Activated CD4-positive, alpha-beta T cell treated with anti-CD3 and anti-CD28 coated beads for 36 hours (primary cell): ENCODE measurements at places on chromosomes 4 and X. TPM values are rescaled to one million over a fixed set of nuclear protein-coding genes. Genes with fewer than 3 reads are reported as not detected.

DNA sequence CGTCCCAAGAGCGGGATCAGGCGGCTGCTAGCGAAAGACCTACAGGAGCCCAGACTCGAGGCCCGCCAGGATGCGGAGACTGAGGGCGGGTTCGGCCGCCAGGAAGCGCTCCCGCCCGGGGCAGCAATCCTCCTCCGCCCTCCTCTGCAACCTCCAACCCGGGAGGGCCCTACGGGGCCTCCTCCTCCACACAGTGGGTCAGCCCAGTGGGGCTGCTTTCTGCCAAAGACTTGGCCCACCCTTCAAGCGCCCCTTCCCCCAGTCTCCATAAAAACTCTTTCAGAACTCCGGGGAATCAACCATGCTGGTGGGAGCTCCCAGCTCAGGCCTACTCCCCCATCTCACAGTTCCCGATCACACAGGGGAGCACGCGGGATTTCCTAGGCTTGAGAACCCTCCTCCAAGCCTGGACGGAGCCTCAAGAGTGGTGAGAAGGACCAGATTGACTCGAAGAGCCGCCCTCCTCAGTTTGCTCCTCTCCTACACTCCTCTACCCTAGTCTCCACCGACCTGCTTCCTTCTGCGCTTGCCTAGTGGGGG is 77.5 kb downstream of the RLIM start:
- DNase-seq = no peak

CLCN4 gene
- not detected for total RNA-seq

DNA sequence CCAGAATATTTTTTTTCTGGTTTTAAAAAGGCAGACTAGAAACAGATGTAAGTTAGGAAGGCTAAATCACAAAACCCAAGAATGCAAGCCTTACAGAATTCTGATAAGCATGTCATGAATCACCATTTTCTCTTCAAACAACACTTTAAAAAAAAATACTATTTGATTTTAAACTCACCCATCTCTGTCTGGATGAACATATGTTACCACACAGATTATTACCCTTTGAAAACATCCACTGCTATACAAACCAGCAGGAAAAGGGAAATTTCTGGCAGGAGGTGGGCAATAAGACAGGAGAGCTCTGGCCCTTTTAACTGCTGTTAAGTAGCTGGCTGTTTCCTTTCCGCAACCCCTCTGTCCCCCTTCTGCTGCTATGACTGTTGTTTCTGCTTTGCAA is 317.7 kb upstream of the NOCT start:
- no peak for DNase-seq

GRCh38 chr4:188328966-188329365 is 189.7 kb downstream of the TRIML1 start:
- DNase-seq = no peak

GRCh38 chr4:66372706-66373105 is 702.4 kb upstream of the EPHA5 start:
- no peak for DNase-seq

DNA sequence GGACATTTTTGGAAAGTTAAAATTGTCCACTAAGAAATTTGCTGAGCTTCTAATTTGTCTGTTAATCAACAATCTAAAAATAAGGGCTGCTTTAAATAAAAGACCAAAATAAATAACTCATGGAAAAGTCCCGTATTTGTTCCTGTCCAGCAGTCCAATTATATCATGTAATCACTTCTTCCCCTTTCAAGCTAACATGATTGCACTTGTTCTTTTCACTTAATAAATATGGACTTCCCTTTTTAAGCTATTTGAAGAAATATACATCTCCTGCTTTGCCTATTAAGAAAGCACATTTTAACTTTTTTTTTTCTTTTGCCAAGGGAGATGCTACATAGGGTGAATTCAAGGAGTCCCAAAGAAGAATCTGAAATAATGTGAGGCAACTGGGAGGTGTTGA is 55.6 kb upstream of the FRAS1 start:
- DNase-seq = no peak

MAGEA8 gene
- not detected for total RNA-seq

DNA sequence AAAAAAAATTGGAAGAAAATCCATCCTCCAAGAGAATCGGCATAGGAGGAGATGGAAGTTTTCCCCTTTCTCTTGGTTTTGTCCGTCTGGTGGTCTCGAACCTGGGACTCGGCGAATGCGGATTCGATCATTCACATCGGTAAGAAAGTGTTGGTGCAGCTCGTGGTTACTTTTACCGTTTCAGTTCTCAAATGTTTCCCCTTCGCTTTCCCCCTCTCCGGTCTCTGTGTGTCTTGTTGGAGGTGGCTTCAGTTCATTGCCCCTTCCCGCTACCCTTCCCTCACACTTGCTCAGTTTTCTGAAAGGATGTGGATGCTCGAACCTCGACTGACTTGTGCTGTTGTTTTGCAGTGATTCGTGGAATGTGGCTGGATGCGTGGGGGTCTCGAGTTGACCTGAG is 840 bp downstream of the GRID2 start:
- DNase-seq = no peak

CFAP99 gene
- total RNA-seq = 0.05 TPM

GRCh38 chr4:184461711-184462441 is 12.5 kb downstream of the IRF2 start:
- DNase-seq = no peak

DNA sequence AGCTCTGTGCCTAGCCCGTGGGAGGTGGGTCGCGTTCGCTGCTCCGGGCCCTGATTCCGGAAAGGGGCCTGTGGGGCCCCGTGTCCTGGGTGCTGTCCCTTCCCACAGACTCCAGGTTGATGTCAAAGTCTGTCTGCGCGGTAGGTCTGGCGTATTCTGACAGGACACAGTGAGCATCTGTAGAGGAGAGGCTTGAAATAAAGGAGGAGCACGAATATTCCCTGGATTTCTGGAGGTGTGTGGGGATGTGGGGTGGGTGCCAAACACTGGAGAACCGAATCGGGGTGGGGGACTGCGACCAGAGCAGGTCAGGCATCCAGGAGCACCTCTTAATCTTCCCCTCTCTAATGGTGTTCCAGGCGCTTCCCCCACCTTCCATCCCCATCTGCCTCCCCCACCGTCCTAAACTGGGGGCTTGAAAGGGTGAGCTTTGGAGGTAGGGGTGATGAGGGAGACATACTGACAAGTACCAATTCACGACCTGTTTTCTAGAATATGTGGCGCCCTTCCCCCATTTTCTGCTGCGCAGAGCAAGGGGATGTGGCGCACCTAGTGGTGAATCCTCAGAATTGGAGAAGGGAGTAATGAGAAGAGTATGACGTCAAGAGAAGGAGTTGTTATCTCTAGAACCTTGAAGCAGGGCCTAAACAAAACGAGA is 877 bp downstream of the GPRASP1 start:
- DNase-seq = peak; percentile 71

NSG1 gene
- total RNA-seq = 4.1 TPM

DNA sequence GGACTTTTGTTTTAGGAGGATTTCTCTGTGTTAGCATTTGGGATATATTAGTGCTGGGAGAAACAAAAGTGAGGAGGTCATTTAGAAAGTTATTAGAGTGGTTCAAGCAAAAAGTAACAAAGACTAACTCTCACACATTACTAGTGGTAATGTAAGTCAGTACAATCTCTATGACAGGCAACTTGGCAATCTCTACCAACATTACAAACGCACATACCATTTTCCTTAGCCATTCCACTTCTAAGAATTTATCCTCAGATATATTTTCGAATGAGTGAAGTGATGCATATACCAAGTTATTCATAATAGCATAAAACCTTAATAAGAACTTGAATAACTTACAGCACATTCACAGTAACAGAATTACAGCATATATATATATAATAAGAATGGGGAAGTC is 146.2 kb downstream of the PRSS12 start:
- DNase-seq = no peak

- DNase-seq = no peak
Observed at GRCh38 chr4:177728361-177729152, 286.3 kb upstream of the AGA start.

CXCL10 gene
- total RNA-seq = 1.0 TPM

DNA sequence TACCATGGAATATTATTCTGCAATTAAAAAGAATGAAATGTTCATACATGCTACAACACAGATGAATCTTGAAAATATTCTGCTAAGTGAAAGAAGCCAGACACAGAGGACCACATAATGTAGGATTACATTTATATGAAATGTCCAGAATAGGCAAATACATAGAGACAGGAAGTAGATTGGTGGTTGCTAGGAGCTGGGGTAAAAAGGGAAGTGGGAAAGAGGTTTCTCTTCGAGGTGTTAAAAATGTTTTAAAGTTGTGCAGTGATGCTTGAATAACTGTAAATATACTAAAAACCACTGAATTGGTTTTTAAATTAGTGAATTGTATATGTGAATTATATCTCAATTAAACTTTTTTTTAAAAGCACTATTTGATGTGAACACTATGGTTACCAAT is 3.6 kb upstream of the NXT2 start:
- DNase-seq = no peak

- DNase-seq = no peak
Observed at GRCh38 chr4:157052429-157053040, 23.4 kb upstream of the GLRB start.

DNA sequence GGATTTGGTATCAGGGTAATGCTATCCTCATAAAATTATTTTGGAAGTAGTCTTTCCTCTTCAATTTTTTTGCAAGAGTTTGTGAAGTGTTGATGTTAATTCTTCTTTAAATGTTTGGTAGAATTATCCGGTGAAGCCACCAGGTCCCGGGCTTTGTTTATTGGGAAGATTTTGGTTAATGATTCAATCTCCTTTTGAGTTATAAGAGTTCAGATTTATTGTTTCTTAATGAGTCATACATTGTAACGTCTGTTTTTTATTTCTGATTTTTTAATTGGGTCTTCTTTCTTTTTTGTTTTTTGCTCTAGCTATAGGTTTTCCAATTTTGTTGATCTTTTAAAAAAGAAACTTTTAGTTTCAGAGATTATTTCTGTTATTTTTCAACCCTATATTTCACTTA is 412.3 kb downstream of the PDGFC start:
- no peak for DNase-seq

DNA sequence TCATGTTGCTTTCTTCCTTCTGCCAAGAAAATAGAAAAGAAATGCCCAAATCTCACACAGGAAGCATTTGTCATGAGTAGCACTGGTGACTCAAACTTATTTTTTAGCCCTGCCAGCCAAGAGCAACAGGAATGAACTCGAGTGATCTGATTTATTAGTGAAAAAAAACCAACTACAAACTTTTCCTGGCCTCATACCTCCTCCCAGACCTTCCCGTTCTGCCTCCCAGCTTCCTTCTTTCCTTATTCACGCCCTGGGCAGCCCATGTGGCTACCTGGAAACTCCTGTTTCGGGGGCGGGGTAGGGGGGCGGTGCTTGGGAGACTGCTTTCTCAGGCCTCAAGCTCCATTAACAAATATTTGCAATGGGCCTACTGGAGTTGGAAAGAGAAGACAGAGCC is 178.5 kb downstream of the NHS start:
- DNase-seq = no peak

GRCh38 chrX:137195296-137195695 is 161.5 kb upstream of the GPR101 start:
- DNase-seq = no peak

SULT1E1 gene
- total RNA-seq = not detected

GRCh38 chr4:158133551-158133950 is 39.3 kb downstream of the GASK1B start:
- no peak for DNase-seq

TMEM150C gene
- not detected for total RNA-seq

DNA sequence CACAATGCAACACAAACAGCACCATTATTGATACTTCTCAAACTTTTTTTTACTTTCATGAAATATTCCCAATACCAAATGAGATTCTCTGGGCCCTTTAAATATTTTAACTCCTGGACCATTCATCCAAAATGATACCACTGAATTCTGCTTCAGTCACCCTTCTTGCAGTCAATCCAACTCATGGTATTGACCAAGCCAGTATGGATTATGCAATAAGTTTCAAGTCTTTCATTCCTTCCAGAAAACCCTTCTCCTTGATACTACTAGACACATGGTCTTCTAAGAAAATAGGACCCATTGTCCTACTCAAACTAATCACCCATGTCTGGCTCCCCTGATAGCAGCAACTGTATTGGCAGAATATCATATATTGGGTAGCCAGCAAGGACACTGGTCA is 23.0 kb downstream of the ZNF721 start:
- no peak for DNase-seq

GRCh38 chr4:106530821-106531220 is 162.2 kb upstream of the GIMD1 start:
- no peak for DNase-seq

DNA sequence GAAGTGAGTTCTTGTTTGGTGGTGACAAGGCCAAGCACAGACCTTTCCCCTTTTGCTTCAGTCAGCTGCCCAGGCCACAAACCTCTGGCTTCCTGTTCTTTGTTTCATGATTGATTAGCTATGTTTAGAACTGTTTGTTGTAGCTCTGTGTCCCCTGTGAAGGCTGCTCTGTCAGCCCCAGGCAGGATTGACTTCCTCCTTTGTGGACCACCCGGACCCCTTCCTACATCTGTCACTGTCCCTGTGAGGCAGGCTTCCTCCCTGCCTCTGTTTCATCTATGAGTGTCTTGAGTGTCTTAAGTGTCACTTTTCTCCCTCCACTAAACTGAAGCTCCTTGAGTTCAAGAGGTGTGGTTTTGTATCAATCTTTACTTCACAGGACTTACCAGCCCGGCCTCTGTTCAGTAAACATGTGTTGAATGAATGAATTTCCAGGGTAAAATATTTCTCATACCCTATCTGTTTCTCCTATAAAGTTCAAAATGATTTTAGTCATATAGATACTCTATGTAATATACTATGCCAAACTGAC is 83.5 kb downstream of the ZNF674 start:
- DNase-seq = no peak

GRCh38 chr4:14138106-14138505 is 510.6 kb upstream of the BOD1L1 start:
- DNase-seq = no peak

SPACA5 gene
- total RNA-seq = not detected

DNA sequence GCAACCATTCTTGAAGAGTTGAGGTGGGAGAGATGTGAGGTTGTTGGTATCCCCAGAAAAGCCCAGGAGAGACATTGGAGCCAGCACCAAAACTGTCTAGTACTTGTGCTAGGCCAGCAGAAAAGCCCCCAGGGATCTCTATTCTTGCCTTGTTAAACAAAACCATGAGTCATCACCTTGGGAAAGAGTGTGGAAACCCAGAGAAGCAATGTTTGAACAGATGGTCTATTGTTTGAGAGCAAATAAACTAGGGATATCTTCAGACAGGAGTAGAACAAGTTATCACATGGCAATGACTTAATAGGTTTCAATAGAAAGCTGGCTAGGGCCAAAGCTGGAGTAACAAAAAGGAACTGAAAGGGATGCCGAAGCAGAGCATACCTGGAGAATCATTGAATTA is 195.7 kb upstream of the CASK start:
- DNase-seq = no peak

SLC2A9 gene
- 0.76 TPM for total RNA-seq

P2RY8 gene
- total RNA-seq = 21.2 TPM

- no peak for DNase-seq
Observed at GRCh38 chr4:177339477-177340374, 30.1 kb downstream of the NEIL3 start.

STPG2 gene
- 0.25 TPM for total RNA-seq

- DNase-seq = peak; percentile 51
Observed at GRCh38 chr4:1318488-1319213, 28.4 kb upstream of the UVSSA start.

- DNase-seq = no peak
Observed at GRCh38 chr4:155688860-155689259, 22.2 kb downstream of the GUCY1A1 start.
